ENCODE measurements at places on chromosomes 4 and X. TPM values are rescaled to one million over a fixed set of nuclear protein-coding genes. Genes with fewer than 3 reads are reported as not detected.

AFF2 gene
- 0.06 TPM for total RNA-seq

MAGEA2B gene
- total RNA-seq, result 2.2 TPM

ZXDA gene
- 1.3 TPM for total RNA-seq

HSFX1 gene
- 0.77 TPM for total RNA-seq

CDX4 gene
- not detected for total RNA-seq

ALB gene
- total RNA-seq, result not detected

HNRNPD gene
- total RNA-seq, result 188 TPM

NR3C2 gene
- total RNA-seq, result 0.63 TPM

TAF9B gene
- 44.8 TPM for total RNA-seq

FAM236D gene
- not detected for total RNA-seq

RAB39B gene
- 0.56 TPM for total RNA-seq

APBB2 gene
- total RNA-seq, result 83.9 TPM

LRCH2 gene
- total RNA-seq, result 17.9 TPM

FAM9A gene
- not detected for total RNA-seq

DNA sequence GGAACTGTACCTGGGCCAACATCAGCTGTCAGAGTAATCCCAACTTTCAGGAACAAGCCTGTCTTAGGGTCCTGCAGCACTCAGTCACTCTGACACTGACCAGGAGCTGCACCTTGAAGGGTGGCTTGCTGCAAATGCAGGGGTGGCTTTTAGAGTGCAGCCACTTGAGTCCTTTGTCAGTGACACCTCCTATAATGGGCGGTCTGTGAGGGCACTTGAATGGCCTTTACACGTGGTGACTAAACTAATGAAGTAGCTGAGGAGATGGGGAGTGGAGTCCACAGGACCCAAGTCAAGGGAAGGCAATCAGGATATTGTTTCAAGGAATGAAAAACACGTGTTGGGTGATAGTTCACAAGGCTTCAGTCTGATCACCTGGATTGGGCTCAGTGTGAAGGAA, 11.1 kb upstream of the LNX1 start:
- H3K27ac ChIP-seq, result no peak overlapping the region
- H3K27me3 ChIP-seq, result no peaks in the 10 kb centered on the region
- DNase-seq, result no peak
- peaks cover 13% of the 10 kb centered on the region for H3K4me1 ChIP-seq

DNA sequence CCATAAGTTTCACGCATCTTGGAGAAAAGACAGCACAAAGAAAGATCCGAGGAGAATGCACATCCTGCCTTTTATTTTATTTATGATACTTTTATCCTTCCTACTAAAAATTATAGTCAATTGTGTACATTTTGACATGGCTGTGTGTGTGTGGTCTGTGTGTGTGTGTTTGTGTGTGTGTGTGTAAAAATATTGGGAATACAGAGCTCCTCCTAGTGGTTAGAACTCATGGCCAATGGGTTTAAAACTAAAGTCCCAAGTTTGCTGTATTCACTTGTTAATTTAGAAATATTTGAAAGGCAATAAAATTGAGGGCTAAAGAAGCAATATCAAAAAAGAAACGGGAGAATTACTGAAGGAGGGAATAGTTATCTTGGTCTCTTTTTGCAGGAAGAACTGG, 47.5 kb downstream of the NKX6-1 start:
- no peak overlapping the region for H3K27ac ChIP-seq
- H3K4me3 ChIP-seq, result no peak overlapping the region
- H3K4me1 ChIP-seq, result no peaks in the 10 kb centered on the region
- H3K27me3 ChIP-seq, result peaks cover 18% of the 10 kb centered on the region
- peak; percentile 29 for DNase-seq
- no peaks in the 10 kb centered on the region for H3K36me3 ChIP-seq

DNA sequence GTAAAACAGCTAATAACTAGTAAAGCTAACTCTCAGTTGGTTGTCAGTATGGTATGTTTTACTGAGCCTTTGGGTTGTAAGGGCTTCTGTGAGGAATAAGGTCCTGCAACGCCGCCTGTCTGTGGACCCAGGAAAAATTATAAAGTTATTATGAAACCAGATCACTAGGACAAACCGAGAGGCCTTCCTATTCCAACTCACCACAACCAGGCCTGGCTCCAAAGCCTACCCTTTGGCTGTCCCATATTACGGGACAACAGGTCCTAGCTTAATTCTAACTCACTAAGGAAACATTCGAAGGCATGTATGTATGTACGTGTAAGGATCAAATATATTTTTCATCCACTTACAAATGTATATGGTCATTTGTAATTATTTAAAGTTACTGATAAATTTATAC, 1.4 kb downstream of the ANKRD17 start:
- peaks cover 38% of the 10 kb centered on the region for H3K36me3 ChIP-seq
- no peaks in the 10 kb centered on the region for H3K27me3 ChIP-seq
- H3K4me3 ChIP-seq, result peak overlapping the region; percentile 80
- H3K4me1 ChIP-seq, result peaks cover 3% of the 10 kb centered on the region

DNA sequence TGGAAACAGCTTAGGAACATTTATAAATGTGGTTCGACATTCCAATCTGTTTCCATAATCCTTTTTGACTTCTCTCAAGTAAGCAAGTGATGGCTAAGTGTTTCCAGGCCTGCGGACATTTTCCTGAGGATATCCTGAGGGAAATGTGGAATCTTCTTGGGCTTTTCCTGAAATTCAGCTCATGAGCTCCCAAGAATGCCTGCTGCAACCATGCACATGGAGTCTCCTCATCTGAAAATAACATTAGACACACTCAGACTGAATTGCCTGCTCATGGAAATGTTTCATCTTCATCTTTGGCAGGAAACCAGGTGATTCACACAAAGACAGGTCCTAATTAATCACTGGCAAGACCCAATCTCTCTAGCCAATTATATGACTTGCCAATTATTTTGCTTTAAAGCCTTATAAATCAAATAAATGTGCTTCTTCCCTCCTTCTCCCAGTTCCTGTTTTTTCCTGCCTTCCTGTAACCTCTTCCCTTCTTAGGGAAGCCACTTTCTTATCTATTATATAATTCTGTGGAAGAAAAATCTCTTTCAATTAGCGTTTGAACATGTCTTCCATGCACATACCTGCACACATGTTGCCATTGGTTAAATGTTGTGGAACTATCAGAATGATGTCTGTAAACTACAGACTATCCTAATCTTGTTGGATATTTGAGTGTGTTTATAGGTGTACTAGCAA, 104.6 kb upstream of the MXRA5 start:
- no peak overlapping the region for H3K4me3 ChIP-seq
- peaks cover 11% of the 10 kb centered on the region for H3K4me1 ChIP-seq
- H3K27me3 ChIP-seq, result no peaks in the 10 kb centered on the region
- H3K27ac ChIP-seq, result peak overlapping the region; percentile 57

DNA sequence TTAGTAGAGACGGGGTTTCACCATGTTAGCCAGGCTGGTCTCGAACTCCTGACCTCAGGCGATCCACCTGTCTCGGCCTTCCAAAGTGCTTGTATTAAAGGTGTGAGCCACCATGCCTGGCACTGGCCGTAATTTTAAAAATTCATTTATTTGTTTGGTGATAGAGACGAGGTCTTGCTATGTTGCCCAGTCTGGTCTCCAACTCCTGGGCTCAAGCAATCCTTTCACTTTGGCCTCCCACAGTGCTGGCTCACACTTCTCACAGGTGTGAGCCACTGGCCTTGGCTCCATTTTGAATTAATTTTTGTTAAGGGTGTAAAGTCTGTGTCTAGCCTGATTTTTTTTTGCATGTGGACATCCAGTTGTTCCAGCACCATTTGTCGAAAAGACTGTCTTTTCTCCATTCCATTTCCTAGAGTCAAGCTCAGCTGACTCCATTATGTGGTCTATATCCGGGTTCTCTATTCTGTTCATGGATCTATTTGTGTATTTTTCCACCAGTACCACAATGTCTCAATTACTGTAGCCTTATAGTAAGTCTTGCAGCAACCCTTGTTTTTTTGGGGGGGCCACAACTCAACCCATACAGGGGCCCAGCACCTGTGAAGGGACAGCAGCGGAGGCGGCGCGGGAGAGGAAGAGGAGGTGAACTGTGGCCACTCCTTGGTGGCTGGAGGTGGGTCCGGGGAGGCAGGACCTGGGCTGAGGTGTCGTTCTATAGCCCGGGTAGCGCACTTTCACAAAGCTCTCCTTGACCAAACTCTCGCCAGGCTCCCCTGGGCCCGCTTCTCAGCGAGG, 1.5 kb upstream of the NSD2 start:
- peak overlapping the region; percentile 83 for H3K4me3 ChIP-seq
- H3K4me1 ChIP-seq, result peaks cover 2% of the 10 kb centered on the region
- peak overlapping the region; percentile 95 for H3K27ac ChIP-seq
- H3K27me3 ChIP-seq, result peaks cover 3% of the 10 kb centered on the region
- H3K36me3 ChIP-seq, result no peaks in the 10 kb centered on the region
- DNase-seq, result no peak

- H3K27ac ChIP-seq, result no peak overlapping the region
- H3K27me3 ChIP-seq, result no peaks in the 10 kb centered on the region
- no peaks in the 10 kb centered on the region for H3K36me3 ChIP-seq
- DNase-seq, result no peak
Observed at GRCh38 chrX:21255032-21255618, 119.1 kb upstream of the CNKSR2 start.

- H3K4me3 ChIP-seq, result no peak overlapping the region
- H3K4me1 ChIP-seq, result peaks cover 7% of the 10 kb centered on the region
- H3K27me3 ChIP-seq, result no peaks in the 10 kb centered on the region
- H3K27ac ChIP-seq, result no peak overlapping the region
Observed at GRCh38 chr4:109820563-109820962, 5.0 kb downstream of the GAR1 start.

- no peaks in the 10 kb centered on the region for H3K4me1 ChIP-seq
- no peaks in the 10 kb centered on the region for H3K27me3 ChIP-seq
- H3K36me3 ChIP-seq, result no peaks in the 10 kb centered on the region
- no peak overlapping the region for H3K27ac ChIP-seq
Observed at GRCh38 chr4:71050809-71051208, 57.4 kb downstream of the DCK start.

DNA sequence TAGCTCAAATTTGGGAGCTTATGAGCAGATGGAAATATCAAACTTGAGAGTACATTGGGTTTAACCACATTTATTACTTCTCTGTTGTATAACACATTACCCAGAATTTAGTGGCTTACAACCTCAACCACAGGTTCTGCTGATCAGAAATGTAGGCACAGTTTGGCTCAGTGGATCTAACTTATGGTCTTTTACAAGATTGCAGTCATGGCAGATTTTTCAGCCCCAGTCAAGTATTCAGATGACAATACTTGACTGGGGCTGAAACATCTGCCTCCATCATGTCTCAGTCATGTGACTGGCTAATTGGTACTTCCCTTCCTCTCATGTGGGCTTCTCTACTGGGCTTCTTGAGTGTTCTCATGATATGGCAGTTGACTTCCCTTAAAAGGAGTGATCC, 44.0 kb upstream of the ADAD1 start:
- peaks cover 4% of the 10 kb centered on the region for H3K4me1 ChIP-seq
- DNase-seq, result no peak
- H3K27ac ChIP-seq, result no peak overlapping the region

DNA sequence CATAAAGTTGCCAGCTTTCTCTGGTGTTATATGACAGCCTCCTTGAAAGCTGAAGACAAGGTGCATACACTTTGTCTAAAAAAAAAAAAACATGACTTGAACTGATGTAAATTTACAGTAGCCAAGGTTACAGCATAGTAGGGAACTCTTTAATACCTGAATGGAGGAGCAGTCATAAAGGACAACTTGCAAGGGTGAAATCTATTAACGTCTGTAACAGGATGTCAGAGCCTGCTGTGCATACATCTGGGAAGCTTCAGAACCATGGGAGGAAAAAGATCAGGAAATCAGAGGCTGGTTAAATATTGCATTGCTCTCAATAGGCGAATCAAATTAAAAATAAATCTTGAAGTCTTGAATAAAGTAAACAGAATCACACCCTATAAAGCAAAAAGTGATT, 484.0 kb upstream of the CTSO start:
- no peaks in the 10 kb centered on the region for H3K4me1 ChIP-seq
- DNase-seq, result no peak
- H3K27ac ChIP-seq, result no peak overlapping the region
- H3K27me3 ChIP-seq, result no peaks in the 10 kb centered on the region
- H3K4me3 ChIP-seq, result no peak overlapping the region

- no peak for DNase-seq
- no peaks in the 10 kb centered on the region for H3K27me3 ChIP-seq
- H3K36me3 ChIP-seq, result no peaks in the 10 kb centered on the region
- H3K4me1 ChIP-seq, result peaks cover 23% of the 10 kb centered on the region
- H3K4me3 ChIP-seq, result no peak overlapping the region
Observed at GRCh38 chr4:38149997-38150671, 189.9 kb downstream of the PTTG2 start.

GRCh38 chr4:26860922-26861433, 337 bp downstream of the STIM2 start:
- H3K27ac ChIP-seq, result peak overlapping the region; percentile 54
- peaks cover 15% of the 10 kb centered on the region for H3K4me1 ChIP-seq
- DNase-seq, result peak; percentile 73
- no peaks in the 10 kb centered on the region for H3K27me3 ChIP-seq

DNA sequence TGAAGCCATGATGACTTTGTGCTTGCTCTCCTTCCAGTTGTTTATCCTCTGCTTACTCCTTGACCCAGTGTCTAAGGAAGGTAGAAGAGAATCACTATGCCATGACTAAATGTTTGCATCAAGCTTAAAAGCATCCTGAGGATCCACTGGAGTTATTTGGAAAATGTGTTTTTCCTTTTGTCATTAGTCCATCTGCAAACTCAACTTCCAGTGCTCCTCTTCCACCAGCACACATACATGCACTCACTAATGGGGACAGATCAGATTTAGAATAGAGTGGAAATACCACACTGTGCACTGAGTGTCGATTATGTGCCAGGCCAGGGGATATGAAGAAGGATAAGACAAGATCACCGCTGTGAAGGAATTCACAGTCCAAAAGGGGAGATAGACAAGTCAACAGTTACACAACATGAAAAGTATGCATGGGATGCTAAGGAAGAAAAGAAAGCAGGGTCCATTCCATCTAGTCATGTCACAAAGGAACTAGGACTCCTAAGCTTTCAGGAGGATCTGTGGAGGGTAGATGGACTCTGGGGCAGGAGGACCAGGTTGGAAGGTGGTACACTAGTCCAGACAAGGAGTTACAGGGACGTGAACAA, 1.9 kb downstream of the OCIAD2 start:
- no peak for DNase-seq
- H3K4me3 ChIP-seq, result no peak overlapping the region
- peaks cover 4% of the 10 kb centered on the region for H3K36me3 ChIP-seq
- no peak overlapping the region for H3K27ac ChIP-seq
- peaks cover 19% of the 10 kb centered on the region for H3K4me1 ChIP-seq

DNA sequence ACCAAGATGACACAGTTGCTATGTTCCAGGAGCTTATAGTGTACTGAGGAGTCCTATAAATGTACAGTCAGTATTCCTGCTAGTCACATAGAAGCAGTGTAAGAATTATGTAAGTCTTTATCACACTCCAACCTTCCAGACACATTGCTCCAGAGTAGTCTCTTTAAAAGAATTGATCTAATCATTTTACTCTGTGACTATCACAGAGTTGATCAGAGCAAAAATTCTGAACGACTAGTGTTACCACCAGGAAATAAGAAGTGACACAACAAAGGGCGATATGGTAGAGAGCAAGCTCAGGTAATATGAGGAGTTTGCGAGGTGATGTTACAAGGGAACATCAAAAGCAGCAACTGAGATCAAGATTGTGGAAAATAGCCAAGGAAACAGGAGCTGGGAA, 9.0 kb upstream of the HPF1 start:
- no peaks in the 10 kb centered on the region for H3K36me3 ChIP-seq
- H3K27me3 ChIP-seq, result no peaks in the 10 kb centered on the region
- no peak overlapping the region for H3K27ac ChIP-seq
- H3K4me1 ChIP-seq, result no peaks in the 10 kb centered on the region

GRCh38 chrX:11336201-11336600, 43.0 kb downstream of the AMELX start:
- no peaks in the 10 kb centered on the region for H3K27me3 ChIP-seq
- H3K4me1 ChIP-seq, result no peaks in the 10 kb centered on the region
- H3K27ac ChIP-seq, result no peak overlapping the region
- DNase-seq, result no peak
- H3K4me3 ChIP-seq, result no peak overlapping the region

Measured in SJCRH30 (cell line).